ENCODE measurements at places on chromosomes 13 and 19.

DNA sequence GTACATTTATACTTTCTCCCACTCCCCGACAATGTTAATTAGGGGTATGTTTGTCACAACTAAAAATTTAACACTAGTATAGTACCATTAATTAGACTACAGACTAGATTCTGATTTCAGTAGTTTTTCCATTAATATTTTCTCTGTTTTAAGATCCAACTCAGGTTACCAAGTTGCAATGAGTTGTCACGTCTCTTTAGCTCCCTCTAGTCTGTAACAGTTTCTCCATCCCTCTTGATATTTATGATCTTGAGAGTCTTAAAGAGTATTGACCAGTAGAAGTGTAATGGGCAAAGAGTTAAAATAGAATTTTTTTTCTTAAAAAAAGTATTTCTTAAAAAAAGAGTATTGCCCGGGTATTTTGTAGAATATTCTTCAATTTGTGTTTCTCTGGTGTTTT, 598.1 kb downstream of the TBC1D4 start:
- no peak for DNase-seq

DNA sequence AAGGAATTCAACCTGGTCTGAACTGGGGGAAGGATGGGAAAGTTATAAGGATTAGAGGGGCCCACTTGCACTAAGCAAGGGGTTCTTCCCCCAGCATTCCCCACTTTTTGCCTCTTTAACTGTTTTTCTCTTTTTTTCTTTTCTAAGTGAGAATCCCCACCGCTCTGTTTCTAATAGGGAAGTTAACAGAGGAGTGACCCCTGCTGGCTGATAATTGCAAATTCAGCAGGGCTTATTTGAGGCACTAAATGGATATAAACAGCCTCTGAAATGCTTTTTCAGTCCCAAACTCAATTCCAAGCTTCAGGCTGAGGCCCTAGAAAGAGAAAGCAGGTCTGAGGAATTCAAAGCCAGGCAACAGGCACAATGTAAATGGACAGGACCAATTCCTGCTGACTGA, 38.2 kb upstream of the CEACAM21 start:
- DNase-seq: no peak

GRCh38 chr19:10774893-10775292, 57.0 kb downstream of the DNM2 start:
- DNase-seq: no peak

GRCh38 chr19:41843371-41843770, 1.1 kb downstream of the LYPD4 start:
- no peak for DNase-seq

DNA sequence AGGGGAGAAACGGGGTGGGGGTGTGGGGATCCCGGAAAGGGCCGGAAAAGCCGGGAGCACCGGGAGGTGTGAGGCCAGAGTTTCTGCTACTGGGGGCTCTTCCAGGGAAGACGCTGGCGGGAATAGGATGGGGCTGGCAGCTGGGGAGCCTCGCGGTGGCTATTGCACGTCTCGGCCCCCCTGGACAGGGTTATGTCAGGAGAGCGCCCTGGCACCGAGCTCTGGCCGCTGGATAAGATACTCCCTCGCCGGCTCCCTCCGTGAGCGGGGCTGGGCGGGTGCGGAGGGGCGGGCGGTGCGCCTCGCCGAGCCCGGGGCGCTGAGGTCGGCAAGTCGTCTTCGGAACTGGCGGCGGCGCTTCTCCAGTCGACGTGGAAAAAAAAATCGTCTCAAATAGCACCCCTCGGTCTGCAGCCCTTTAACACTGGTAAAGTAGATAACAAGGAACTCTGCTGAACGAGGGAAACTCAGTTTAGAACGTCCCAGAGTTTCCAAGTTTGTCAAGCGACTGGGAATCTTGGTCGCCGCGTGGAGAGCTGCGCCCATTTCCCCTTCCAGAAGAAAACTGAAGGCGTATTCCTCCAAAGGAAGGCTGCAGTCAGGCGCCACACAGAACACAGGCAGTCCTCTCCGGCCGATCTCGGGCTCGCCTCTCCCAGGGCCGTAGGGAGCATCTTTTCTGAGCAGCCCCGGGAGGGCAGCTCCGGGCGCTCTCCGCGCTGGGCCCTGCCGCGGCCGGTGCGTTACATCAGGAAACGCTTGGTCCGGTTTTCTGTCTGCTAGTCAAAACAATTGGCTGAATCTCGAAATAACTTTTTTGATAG, 115.1 kb downstream of the KCNRG start:
- DNase-seq: peak; percentile 23

DNA sequence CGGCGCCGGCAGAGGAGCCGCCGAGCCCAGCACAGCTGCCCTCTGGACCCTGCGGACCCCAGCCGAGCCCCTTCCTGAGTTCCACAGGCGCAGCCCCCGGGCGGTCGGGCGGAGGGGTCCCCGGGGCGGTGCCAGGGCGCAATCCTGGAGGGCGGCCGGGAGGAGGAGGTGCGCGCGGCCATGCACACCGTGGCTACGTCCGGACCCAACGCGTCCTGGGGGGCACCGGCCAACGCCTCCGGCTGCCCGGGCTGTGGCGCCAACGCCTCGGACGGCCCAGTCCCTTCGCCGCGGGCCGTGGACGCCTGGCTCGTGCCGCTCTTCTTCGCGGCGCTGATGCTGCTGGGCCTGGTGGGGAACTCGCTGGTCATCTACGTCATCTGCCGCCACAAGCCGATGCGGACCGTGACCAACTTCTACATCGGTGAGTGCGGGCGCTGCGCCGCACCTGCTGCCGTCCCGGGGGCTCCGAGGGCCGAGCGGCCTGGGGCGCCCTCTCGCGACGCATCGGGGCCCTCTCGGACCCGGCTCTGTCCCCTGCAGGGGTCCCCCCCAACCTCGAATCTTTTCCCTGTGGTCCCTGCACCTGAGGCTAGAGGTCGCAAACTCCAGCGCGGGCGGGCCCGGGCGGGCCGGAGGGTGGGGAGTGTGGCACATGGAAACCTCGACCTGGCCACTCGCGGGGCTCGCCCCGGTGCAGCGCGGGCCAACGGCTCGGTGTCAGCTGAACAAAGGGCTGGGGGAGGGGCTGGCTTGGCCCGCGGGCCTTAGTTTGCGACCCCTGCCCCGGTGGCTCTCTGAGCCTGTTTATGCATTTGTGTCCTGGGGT, at the start of gene KISS1R:
TSS of gene KISS1R (plus strand) at position 11 of the 829 bp plus-strand sequence. CDS start at position 181, 170 bp downstream.
- peak; percentile 52 for DNase-seq

DNA sequence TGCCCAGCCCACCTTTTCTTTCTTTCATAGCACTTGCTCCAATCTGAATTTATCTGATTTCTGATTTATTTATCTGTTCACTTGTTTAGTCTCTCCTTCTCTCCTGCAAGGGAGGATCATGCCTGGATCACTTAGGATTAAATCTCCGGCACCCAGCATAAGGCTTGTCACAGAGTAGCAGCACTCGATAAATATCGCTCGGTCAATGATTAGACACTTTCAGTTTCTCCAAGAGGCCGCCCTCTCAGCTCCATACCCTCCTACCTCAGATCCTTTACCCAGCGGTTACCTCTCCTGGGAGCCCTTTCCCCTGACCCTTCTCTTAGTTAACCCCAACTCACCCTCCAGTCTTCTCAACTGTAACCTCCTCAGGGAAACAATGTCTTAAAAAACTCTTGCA, 1.4 kb downstream of the CLIP3 start:
- no peak for DNase-seq

GRCh38 chr13:46337700-46338099, 49.4 kb downstream of the RUBCNL start:
- DNase-seq: no peak

GRCh38 chr13:63206461-63206860, 1790.8 kb upstream of the PCDH20 start:
- DNase-seq: no peak

- DNase-seq: peak; percentile 97
Observed at GRCh38 chr19:17470068-17470841, at the start of gene SLC27A1. SLC27A1 (plus strand) TSS chr19:17470524; CDS start chr19:17470541, 17 bp downstream.

GRCh38 chr13:35496006-35496405, 19.5 kb upstream of the MAB21L1 start:
- no peak for DNase-seq

DNA sequence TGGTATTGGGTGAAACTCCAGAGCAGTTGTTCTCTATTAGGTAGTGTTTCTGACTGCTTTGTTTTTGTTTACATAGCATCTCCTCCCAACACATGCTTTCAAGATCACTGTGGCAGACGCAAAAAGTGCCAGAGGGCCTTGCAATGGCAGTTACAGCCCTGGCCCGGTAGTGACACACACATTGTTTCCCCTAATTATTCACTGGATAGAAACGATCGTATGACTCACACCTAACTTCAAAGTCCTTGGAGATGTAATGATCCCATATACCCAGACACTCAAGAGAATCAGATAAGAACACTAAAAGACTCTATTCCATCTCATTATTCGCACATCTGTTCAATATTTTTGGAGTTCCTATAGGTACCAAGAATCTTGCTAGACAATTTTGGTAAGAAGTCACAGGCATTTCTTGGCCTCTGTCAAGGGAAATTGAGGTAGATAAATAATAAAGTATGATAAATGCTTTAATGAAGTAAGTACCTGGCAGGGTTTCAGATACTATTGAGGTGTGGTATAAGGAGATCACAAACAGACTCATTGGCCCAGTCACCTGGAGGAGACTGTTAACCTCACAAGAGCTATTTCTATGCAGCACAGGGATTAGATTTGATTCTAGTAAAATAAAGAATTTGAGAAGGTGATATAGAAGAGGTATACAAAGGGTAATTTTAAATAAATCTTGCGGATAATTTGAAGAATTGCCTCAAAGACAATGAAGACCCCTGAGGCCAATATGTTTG, 485.3 kb downstream of the SLITRK6 start:
- no peak for DNase-seq

- DNase-seq: no peak
Observed at GRCh38 chr19:14871619-14872230, 14.2 kb downstream of the OR7A17 start.

- no peak for DNase-seq
Observed at GRCh38 chr13:112443191-112443994, 67.2 kb downstream of the SPACA7 start.

DNA sequence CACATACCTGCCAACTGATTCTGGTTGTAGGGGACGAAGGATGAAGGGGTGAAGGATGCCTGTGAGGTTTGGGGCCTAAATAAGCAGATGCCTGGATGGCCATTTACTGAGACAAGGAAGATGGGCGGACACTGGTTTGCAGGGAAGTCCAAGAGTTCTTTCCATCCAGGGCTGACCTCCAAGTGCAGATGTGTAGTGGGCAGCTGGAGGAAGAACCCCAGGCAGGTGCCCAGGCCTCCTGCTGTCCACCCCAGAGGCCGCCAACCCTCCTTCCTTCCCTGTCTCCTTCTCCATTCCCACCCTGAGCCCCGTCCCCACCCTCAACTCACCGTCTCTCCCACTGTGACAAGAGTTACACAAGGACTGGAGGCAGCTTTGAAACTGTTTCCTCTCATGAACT, 171.5 kb downstream of the KATNAL1 start:
- no peak for DNase-seq

- DNase-seq: no peak
Observed at GRCh38 chr19:3477951-3478350, 2.4 kb downstream of the SMIM24 start.

DNA sequence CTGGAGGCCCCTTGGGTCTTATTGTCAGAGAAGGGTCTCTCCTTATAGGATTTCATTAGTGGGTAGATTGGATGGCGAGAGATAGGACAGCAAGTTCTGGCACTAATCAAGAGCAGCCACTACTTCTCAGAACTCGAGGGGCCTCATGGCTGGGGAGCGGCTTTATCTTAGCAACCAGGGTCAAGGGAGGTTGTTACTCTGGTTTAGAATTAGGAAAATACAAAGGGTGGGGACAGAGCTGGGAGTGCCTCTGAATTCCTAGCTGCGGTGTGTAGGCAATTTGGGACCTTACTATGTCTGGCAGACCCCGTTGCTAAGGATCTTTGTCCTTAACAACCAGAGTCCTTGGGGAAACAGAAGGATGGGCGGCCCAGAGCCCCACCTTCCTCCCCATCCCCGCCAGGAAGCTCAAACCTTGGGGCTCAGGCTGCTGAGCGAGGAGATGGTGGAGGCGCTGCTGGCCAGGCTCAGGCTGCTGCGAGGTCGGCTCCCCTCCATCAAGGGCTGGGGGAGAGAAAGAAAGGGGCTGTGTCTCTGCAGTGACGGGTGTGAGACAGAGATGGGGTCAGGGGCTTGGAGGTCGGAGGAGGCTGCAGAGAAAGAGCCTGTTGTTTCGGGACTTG, 1.2 kb downstream of the PLEKHA4 start:
- DNase-seq: no peak
